ENCODE measurements at places on chromosomes 5 and 9.

DNA sequence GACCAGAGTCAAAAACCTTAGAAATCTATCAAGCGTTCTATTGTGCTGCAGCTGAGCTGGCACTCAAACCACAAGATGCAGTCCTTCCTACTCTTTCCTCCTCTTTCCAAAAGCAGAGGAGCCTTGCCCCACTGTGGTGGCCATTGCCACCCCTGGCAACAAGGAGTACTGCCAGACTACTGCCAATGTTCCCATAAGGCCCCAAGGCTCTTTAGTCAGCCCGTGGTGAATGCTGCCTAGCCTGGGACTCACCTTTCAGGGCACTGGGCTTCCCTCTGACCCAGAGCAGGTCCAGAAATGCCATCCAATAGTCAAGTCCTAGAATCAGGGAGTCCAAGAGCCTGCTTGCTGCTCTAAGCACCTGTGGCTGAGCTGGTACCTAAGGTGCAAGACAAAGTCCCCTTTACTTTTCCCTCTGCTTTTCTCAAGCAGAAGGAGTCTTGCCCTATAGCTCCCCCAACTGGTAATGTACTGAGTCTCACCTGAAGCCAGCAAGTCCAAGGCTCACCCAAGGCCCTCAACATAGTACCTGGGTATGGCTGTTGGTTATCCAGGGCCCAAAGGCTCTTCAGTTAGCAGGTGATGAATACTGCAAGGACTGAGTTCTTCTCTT lies 219.4 kb downstream of the ATPSCKMT start:
- DNase-seq, result no peak

GRCh38 chr5:67020096-67020615 lies 176.4 kb downstream of the CD180 start:
- no peak for DNase-seq

- DNase-seq, result no peak
Measured at GRCh38 chr9:91815896-91816295, 134.1 kb downstream of the ROR2 start.

DNA sequence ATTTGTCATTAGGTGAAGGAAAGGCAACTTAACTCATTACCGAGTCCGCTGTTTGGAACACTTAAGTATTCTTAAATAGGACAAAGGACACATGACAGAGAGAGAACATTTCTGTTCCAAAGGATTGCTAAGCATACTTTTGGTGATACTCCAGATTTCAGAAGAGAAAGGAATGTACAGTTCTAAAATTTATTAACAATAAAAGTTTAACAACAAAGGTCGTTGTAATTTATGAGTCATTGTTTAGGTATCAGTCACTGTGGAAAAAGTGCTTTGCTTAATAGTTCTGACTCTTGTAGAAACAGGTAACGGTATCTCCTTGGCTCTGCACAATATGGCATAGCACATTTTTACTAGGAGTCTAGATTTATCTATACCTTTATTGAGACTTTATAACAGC lies 36.3 kb upstream of the PAM start:
- no peak for DNase-seq

All from activated CD8-positive, alpha-beta memory T cell treated with anti-CD3 and anti-CD28 coated beads for 4 hours (primary cell).